ENCODE measurements at places on chromosomes 6 and 20.

- DNase-seq = no peak
These were observed 3.5 kb downstream of the LHFPL5 start for GRCh38 chr6:35808688-35809087.

DNA sequence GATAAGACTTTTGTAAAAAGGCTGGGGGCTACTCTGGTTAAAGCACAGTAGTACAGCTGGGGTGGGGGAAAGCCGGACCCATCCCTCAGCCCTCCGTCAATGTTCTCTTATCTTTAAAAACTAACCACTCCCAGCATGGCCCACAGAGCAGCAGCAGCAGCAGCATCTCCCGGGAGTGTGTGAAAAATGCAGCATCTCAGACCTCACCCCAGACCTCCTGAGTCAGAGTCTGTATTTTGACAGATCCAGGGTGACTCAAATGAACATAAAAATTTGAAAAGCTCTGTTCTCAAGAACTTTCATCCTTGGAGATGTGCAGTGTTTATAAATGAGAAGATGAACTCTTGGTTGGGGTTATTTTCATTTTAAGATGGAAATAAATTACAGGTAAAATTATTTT, 277.7 kb upstream of the ECI2 start:
- no peak for DNase-seq

- no peak for DNase-seq
These were observed 62.4 kb downstream of the TXNDC5 start for GRCh38 chr6:7848229-7848628.

DNA sequence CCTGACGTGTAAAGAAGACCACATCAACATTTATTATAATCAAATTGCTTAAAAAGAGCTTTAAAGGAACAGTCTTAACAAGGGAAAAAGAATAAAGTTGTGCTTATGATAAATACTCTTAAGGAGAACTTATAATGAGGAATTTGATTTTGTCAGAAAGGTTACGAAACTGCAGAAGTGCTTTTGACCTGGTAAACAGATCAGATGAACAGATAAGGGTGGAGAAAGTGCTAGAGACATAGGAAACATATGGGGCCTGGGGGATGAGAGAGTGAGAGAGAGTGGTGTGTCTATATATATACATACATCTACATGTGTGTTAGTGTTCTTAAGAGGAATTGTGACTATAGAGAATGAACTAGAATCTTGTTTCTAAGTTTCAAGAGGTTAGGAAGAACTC, 186.2 kb upstream of the GJE1 start:
- DNase-seq = no peak

DNA sequence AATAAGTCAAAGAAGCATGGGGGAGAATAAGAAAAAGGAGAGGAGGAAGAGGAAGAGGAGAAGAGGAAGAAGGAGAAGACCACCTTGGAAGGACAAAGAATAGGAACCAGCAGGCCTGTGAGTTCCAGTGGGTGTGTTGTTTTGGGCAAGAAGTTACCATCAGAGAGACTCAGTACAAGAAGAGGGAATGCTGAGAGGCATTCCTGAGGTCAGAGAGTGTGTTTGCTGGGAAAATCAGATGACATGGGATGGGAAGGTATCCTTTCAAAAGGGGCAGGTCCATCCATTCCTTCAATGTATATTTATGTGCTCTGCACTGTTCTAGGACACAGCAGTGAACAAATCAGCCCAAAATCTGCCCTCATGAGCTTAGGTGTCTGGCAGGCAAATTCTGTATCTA, 40.5 kb upstream of the PRIM2 start:
- DNase-seq = no peak

GRCh38 chr6:92690997-92691599, 728.3 kb downstream of the EPHA7 start:
- no peak for DNase-seq

DNA sequence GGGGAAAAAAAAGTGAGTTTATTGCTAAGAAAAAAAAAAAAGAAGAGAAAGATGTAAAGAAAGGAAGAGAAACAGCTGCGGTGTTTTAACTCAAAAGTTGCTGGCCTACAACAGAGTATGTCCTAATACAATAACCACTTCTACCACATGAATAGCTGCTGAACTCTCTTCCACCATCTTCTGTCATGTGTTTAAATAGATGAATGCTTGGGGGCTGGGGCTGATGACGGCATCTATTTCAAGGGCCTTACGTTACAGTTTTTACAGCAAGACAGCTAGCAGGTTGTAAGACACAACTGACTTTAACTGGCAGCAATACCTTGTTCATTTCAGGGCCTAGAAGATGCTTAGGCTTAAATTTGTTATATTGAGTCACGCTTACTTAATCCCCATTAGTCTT, 50.4 kb downstream of the MAP3K7 start:
- DNase-seq = no peak

DNA sequence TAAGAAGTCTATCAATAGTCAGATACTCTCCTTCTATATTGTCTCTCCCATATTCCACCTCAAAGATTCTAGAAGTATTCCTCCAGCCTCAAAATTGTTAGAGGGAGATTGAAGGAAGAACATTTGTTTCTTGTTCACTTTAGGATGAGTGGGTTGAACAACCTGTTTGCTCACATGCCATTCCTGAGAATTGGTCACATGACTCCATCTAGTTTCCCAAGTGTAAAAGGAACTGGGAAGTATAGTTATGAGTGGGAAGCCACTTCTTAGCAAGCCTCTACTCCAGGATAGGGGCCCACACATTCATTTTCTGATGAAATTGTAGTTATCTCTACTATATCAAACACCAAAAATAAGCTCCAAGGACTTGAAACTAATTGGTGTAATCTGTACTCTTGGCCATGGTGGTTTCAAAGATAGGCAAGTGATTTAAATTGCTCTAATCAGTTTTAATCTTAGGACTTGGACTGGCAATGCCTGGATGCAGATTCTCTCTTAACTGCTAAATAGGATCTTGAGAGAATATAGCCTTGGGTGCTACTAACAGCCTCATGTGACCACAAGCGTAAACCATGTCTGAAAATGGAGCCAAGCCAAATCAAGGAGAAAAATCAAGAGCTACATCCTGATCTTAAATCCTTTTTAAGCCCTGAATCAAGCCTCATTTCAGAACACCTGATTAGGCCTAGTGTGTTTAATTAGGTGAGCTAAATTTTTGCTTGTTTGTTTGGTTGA, 758.7 kb upstream of the MAN1A1 start:
- DNase-seq = no peak

GRCh38 chr6:101478891-101479290, 85.4 kb downstream of the GRIK2 start:
- DNase-seq = no peak

DNA sequence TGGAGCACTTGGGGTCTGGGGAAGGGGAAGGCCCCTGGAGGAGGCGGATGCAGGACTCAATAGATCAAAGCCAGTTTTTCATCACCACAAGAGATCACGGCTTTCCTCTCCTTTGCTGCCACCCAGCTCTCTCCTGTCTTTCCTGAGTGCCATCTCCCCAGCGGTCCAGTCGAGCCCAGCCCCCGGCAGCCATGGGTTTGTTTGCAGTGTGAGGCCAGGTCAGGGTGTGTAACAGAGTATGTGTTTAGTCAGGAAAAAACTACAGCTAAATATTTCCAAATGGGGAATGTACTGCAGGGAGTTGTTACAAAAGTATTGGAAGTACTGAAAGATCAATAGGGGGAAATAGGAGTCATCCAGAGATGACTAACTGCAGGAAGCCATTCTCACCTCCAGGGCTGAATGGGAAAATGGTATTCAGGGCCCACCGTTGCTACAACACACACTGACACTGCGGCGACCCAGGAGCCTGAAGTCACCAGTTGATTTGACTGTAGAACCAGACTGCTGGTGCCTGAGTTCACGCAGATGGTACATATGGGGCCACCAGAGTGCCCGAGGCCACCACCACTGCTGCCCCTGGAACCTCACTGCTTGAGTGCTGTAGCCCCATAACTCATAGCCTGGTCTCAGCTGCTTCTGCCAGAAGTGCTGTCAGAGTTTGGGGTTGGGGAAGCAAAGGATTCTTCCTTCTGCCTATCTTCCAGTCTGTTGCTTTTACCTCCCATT, 23.6 kb upstream of the FANCE start:
- no peak for DNase-seq

- DNase-seq = no peak
These were observed 192.7 kb upstream of the NOX3 start for GRCh38 chr6:155648301-155648700.

- no peak for DNase-seq
These were observed 34.3 kb downstream of the SLC22A23 start for GRCh38 chr6:3422435-3423070.

DNA sequence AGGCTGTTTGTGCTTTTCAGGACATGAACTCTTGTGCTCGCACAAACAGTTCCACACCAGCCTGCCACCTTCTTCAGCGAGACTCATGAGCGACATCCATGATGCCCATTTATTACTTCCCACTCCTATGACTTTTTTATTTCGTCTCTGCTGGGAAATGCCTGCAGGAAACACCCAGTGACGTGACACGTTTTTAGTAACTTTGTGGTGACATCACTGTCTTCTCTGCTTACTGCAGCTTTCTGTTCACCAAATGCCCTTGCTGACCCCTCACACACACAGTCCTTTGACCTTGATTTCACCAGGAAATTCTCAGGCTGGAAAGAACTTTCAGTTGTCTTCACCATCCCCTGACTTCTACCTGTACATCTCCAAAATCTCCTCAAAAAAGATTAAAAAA, 8.9 kb downstream of the TRIM40 start:
- no peak for DNase-seq

GRCh38 chr20:51531141-51531710, 11.3 kb downstream of the NFATC2 start:
- DNase-seq = no peak

- DNase-seq = no peak
These were observed 767 bp upstream of the PAX1 start for GRCh38 chr20:21704408-21705385.

DNA sequence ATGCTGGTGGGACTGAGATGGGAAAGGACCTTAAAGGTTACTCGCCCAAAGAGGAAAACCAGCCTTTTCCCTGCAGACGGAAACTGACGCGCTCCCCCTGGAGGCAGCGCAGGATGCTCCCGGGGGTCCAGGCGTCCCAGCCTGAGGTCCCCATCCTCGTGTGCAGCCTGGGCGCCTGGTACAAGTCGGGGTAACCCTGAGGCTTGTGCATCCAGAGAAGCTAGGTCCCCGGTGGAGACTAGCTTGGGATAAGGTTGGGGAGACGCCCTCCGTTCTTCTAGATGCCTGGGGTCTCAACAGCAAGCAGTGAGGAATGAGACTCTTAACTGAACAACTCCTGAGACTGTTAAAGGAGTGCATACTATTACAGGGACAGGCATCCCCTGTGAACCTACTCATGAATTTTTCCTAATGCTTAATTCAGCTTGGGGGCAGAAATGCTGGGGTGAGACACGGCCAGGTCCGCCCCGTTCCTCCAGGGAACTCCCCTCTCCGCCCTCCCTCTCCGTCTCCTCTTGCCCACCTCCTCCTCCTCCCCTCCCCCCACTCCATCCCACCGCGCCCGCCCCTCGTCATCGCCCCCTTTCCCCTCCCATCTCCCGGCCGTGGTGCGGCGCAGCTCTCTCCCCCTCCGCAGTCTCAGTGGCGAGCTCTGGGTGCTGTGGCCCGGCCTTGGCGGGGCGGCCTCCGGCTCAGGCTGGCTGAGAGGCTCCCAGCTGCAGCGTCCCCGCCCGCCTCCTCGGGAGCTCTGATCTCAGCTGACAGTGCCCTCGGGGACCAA, at the start of gene PRSS35:
Gene PRSS35, plus strand, starts transcription at position 634 of the 781 bp plus-strand sequence. CDS start 10,908 bp downstream, outside the sequence.
- DNase-seq = no peak

GRCh38 chr20:54474046-54474445, 1.3 kb upstream of the DOK5 start:
- DNase-seq = no peak

GRCh38 chr6:106085692-106085983, 498 bp upstream of the PRDM1 start:
- DNase-seq = no peak

DNA sequence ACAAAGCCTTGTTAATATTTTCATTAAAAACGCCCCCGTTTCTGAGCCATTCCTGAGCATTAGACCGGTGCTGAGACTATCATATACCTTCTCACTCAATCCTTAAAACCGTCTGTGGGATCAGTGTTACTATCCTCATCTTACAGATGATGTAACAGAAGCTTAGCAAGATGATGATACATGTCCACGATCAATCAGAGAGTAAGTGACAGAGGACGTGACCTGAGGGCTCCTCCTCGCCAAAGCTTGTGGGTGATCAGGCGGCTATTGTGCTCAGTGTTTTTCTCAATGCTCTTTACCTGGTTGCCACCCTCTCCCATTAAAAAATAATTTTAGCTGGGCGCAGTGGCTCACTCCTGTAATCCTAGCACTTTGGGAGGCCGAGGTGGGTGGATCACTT, 113.1 kb downstream of the MTHFD1L start:
- no peak for DNase-seq

DNA sequence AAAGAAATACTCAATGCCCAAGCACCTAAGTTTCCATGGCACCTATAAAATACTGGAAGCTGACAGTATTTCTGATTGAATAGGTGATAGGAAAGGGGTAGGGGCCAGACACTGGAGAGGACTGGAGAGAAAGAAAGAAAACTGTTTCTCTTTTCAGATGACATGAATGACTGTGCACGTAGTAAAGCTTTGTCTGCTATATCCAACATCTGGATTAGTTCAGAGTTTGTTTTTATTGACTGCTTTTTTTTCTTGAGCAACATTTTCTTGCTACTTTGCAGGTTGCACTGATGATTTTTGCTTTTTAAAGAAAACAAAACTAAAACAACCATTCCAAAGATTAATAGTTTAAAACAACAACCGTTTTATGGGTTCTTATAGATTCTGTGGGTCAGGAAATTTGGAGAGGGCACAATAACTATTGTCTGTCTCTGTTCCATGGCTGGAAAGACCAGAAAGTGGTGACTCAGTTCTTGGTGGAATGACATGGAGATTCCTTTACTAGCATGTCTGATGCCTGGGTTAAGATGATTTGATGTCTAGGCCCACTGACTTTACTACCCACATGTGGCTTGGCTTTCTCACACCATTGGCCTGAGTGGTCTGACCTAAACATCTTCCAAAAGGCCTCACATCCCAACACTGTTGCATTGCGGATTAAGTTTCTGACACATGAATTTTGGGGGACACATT, 12.2 kb upstream of the LRP11 start:
- DNase-seq = no peak

- DNase-seq = no peak
These were observed 772 bp downstream of the HINT3 start for GRCh38 chr6:125957391-125957693.

DNA sequence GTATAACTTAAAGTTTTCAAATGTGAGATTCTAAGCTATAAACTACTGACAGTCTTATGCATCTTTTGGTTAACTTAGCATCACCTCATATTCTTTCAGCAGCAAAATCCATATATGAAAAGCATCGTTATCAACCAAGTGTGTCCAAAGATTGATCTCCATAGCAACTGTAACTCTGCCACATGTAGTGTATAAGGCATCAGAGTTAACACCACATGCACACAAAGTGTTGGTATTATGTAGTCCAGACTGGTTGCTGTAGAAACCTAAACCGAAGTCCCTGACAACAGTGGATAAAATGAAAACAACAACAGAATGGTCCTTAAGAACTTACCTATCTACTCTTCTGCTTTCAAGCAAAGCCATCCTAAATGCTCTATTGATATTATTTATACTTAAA, 39.6 kb downstream of the PDSS2 start:
- no peak for DNase-seq

GRCh38 chr6:3549314-3549940, 92.6 kb upstream of the SLC22A23 start:
- no peak for DNase-seq
